AML-193 (cell line): ENCODE measurements at places on chromosomes 5 and 9.

DNA sequence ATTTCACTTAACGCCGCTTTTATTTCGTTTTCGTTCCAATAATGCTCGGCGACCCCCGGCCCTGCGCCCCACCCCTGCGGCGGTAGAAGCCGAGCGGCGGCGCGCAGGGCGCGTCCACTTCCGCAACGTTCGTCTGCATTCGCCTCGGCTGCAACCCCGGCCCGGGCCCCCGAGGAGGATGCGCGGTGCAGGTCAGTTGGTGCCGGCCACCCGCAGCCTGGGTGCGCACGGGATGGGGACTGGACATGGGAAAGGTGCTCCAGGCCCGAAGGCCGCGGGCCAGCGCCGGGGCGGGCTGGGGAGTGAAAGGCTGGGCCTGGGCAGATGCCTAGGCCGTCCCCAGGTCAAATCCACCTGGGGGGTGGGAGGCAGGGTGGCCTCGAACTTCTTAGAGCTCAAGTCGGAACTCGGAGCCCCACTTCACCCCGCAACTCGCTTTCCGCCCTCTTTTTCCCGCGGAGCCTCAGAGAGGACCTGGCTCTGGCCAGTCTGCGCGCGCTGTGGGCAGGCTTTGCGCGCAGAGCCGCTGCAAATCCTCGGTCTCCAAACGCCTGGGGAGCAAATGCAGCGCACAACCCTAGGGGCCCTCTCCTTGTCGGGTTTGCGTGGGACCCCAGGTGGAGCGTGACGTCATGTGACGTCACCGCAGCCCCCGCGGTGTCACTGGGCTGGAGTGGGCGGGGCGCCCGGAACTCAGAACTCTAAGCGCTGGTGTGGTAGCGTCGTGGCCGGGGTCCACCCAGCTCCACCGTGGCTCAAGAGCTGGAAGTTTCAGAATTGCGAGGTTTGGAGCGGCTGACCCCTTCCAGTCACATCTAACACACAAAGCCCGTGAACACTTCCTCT, 3.3 kb downstream of the TLX3 start:
- DNase-seq = no peak

GRCh38 chr9:128633601-128634000, 23.0 kb downstream of the DYNC2I2 start:
- no peak for DNase-seq

- DNase-seq = no peak
Observed at GRCh38 chr9:123940721-123941523, 11.0 kb upstream of the DENND1A start.

DNA sequence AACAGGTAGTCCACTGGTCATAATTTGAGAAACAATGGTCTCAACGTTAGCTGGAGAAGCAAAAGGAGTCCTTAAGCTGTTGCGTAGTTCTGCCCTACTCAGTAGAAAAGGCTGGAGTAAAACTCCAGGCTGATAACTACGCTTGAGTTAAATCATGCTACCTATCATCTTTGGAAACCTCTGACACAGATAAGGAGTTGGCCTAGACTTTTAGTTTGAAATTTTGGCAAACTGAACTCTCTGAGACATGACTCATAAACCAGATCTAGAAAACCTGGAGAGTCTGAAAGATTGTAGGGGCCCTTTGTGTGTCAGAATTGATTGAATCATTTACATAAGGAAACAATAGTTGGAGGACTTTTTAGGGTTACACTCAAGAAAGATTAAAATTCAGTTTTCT, 26.3 kb downstream of the NMUR2 start:
- no peak for DNase-seq

DNA sequence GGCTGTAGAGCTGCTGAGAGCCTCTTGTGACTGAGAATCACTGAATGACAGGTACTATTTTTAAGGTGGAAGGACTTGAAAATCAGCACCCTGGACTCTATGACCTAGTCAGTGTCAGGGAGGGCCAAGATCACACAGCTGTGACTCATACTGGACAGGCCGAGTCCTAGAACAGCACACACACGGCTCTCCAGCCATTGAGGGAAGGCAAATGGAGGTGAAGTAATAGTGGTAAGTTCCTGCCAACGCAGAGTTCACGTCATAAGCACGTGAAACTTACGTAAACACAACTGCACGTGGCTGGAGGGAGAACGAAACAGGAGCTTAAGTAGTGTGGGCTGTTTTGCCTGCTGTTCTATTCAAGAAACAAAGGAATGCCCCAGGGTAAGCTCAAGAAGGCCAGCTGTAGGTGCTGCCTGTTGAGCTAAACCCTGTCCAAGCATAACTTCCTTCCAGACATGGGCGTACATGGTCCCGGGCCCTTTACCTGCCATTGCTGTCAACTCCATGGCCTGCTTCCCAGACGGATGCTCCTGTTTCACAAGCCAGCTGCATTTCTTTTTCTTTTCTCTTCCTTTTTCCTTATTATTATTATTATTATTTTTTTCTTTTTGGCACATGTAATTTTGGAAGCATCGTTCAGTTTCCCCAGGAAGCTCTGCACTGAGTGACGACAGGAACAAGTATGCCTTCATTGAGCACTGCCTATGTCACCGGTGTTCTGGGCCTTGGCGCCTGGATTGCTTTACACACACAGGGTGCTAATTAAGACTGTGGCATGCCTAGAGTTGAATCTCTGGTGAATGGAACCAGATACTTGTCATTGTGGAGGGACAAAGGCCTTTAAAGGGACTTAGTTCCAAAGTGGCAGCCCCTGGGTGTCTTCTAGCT, 10.2 kb upstream of the LCP2 start:
- DNase-seq = peak; percentile 46

DNA sequence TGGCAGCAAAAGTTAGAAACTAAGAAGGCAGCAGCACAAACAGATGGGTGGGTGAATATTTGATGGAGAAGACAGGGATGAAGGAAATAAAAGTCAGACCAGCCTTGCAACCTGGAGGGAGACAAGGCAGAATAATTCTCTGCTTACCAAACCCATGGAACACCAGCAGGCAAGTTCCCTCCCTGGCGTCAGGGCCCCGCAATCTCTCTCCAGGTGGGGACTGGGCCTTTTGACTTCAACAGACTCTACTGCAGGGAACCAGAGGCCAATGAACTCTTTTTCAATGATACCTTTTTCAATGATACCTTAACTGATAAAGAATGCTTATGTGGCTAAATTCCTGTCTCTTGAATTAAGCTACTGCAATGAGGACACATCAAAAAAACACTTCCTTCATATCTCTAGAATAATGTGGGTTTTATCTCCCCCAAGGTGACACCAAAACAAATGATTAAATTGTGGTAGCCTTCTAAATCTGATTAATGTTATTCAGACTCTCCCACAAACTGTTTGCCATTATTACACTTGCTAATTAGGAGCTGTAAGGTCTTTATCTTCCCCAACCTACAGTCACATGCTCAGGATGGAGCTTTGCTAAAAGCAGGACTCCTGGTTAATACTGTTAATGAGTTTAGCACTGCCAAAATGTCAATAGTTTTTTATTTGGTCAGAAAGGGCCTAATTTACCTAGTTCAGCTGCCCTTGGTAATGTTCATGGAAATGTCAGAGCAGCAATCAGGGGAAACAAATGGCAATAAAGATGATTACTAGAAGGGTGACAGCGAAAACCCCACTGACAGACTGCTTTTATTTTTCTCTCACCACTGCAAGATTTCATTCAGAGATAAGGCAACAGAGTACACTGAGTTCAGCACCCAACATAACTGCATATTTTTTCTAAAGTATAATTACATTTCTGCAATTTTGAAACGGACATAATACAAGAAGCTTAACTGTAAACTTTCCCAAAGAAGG, 165.5 kb downstream of the TSSK1B start:
- DNase-seq = no peak

DNA sequence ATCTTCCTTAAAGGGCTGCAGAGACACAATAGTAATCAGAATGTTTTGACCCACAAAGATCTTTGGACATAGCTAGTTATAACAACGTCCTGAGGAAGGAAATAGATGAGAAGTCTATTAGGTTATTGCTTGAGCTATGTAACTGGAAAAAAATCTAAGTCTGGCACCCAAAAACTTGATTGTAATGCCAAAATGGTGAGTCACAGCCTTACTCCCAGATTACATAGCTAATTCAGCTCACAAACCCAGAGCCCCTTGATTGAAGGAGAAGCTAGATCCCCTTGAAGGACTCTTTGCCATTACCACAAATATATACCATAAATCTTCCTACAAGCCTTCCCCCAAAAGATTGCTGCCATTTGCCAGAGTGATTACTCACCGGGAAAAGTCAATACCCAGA, 341.8 kb upstream of the KIF2A start:
- DNase-seq = no peak

GRCh38 chr9:24939109-24939850, 393.6 kb upstream of the IZUMO3 start:
- DNase-seq = no peak

GRCh38 chr5:6193310-6193709, 185.0 kb downstream of the MED10 start:
- DNase-seq = no peak

GRCh38 chr9:132572921-132573320, 9.5 kb upstream of the BARHL1 start:
- no peak for DNase-seq

DNA sequence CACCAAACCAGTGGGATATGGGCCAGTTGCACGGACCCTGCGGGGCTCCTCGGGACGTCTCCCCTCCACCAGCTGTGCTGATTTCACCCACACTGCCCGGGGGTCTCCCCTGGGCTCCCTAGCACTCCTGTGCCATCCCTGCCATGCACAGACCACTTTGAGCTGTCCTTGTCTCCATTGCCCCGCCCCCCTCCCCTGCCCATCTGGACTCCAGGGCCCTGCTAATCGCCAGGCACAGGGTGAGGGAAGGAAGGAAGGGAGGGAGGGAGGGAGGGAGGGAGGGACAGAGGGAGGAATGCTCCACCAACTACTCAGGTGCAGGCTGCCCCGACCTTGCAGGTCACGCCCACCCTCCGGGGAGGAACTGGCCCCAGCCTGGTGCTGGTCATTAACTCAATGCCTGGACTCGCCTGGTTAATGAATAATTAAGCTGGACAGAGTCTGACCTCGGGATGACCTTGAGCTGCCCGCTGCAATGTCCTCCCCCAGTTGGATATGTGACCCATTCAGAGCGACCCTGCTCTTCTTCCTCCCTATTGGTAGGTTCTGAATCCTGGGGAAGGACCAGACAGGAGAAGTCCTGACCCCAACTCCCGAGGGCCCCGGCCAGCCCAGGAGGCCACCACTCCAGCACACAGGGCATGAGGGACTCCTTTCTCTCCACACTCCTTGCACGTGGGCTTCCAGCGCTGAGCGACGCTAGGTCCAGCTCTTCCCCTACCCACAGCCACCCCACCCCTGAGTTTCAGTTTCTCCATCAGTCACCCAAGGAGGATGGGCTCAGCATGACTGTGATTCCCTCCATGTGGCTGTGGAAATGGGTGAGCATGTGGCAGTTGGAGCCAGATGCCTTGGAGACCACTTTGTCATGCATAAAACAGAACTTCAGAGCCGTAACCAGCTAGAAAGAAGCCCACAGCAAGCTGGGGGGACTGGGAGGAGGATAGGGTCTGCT, 62.1 kb downstream of the C9orf50 start:
- no peak for DNase-seq

DNA sequence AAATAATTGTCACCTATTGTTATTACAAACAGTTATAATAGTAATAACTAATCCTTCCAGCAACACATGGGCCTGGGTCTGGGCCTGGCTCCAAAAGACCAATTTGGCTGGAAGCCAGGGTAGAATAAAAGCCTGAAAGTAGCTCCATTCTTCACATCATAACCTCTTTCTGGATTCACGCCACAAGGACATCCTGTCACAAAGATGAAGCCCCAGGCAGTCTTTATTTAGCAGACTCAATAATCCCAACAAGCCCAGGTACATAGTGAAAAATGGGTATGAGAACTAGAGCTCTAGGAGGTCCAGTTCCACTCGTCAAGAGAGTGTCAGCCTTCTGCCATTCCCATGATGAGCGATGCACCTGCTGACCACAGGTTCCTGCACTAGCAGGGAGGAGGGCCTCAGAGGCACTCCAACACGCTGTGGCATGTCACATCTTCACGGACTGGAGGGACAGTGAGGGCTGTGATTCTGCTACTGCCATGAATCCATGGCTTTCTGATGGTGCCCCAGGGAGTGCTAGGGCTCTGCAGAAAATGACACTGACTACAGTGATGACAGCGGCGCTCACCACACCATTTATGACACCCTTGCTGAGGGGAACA, 124.9 kb downstream of the SPOCK1 start:
- DNase-seq = no peak

GRCh38 chr5:170303549-170303948, 6.0 kb upstream of the LCP2 start:
- DNase-seq = no peak

DNA sequence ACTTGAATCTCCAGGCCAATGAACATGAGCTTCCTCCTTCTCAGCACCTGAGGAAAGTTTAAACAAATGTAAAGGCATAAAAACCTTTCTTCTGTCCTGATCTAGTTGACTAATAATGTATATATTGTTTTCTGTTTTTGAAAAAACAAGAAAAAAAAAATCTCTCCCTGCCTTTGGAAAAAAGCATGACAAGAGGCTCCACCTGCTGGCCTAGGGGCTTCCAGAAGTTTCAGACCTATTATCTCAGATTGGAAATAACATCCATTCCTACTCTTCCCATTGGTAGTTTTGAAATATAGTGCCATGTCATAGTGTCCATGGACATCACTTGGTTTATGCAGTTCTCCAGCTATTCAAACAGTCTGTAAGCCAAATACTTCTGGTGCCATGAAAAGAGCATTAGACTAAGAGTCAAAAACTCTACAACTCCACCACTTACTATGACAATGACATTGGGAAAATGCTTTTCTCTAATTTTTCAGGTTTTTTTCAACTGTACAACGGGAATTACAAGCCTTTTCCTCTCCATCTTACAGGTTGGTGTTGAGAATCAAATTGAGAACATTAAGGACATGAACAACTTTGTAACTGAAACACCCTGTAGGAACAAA, 409.6 kb upstream of the MPDZ start:
- DNase-seq = no peak

- DNase-seq = no peak
Observed at GRCh38 chr5:88679638-88680037, 203.3 kb downstream of the MEF2C start.

DNA sequence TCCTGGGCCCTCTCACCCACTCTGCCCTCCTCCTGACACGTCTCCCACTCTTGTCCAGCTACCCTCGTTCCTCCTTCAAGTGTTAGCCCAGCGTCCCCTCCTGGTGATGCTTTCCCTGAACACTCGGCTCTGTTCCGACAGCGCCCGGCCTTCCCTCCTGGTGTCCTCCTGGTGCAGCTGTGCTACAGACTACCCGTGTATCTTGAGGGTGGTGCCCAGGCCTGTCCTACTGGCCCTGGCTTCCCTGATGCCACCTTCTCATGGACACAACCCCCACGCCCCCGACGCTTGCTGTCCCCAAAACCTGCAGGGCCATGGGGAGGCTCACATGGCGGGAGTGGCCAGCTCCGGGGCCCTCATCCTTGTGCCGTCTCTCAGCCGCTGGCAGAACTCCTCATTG, 21.4 kb upstream of the SCGB3A1 start:
- DNase-seq = no peak

- no peak for DNase-seq
Observed at GRCh38 chr9:5920860-5921328, 30.2 kb downstream of the MLANA start.

DNA sequence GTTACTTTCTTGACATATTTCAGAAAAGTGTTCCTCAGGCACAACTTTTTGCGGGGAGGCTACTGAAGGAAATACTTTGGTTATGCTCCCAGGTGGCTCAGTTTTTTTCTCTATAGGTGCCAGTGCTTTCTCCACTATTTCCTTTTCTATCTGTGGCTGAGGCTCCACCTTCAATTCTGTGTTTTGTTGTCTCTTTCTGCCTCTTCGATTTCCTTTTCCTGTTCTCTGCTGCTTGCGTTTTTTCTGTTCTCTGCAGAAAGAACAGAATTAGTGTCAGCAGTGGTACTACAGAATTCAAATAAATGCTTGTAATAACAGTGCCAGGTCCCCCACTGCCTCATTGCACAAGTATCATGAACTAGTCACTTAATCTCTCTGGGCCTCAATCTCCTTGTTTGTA, 7.0 kb downstream of the HEMGN start:
- DNase-seq = no peak
